ENCODE measurements at places on chromosomes 7 and 10. TPM values are rescaled to one million over a fixed set of nuclear protein-coding genes. Genes with fewer than 3 reads are reported as not detected.

The TFEC gene
- 8.8 TPM for total RNA-seq

The GFRA1 gene
- 58.9 TPM for total RNA-seq

The ANKRD26 gene
- 9.1 TPM for total RNA-seq

The CBLL1 gene
- 33.4 TPM for total RNA-seq

The YKT6 gene
- 75.8 TPM for total RNA-seq

The GIMAP7 gene
- 30.3 TPM for total RNA-seq

The NRAP gene
- not detected for total RNA-seq

The SLC26A4 gene
- total RNA-seq = 2.2 TPM

The SPOCK2 gene
- 8.3 TPM for total RNA-seq

The CPVL gene
- 48.5 TPM for total RNA-seq

The PIK3CG gene
- 4.5 TPM for total RNA-seq

The HEPACAM2 gene
- total RNA-seq = not detected

The PODXL gene
- 40.0 TPM for total RNA-seq

The KNDC1 gene
- 7.7 TPM for total RNA-seq

The CFAP58 gene
- 0.19 TPM for total RNA-seq

The CHST3 gene
- total RNA-seq = 28.8 TPM

The ACSM6 gene
- total RNA-seq = not detected

The RFC2 gene
- total RNA-seq = 14.8 TPM

The ACTR3C gene
- total RNA-seq = 5.4 TPM

The ANKRD1 gene
- not detected for total RNA-seq

The CDHR1 gene
- total RNA-seq = not detected

Measured in omental fat pad (tissue), 4 donors.